ENCODE measurements at places on chromosomes 4 and X. TPM values are rescaled to one million over a fixed set of nuclear protein-coding genes. Genes with fewer than 3 reads are reported as not detected.

- DNase-seq = no peak
Measured at GRCh38 chrX:35285289-35285962, 342.8 kb downstream of the FAM47B start.

- no peak for DNase-seq
Measured at GRCh38 chrX:11081511-11081910, 29.6 kb upstream of the HCCS start.

DNA sequence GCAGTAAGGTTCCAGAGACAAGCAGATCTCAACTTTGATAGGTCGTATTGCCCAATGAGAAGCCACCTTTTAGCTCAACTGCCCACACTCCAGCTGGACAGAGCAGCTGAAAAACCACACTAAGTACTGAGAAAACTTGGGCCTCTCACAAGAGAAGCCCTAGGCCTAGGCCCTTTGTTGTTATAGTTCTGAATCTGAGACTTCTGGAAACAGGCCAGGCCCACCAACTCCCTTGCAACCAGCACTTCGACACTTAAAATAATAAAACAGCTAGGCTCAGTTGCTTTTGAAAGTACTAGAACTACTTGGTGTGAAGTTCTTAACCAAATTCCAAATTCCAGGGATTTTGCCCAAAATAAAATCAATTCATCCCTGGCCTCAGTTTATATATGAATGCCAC is 13.5 kb upstream of the RTL5 start:
- no peak for DNase-seq

- no peak for DNase-seq
Measured at GRCh38 chr4:137800861-137801260, 268.6 kb upstream of the PCDH18 start.

Gene S100G
- not detected for total RNA-seq

Gene GABRG1
- total RNA-seq = not detected

GRCh38 chr4:183485411-183486160 is 19.3 kb upstream of the ING2 start:
- no peak for DNase-seq

DNA sequence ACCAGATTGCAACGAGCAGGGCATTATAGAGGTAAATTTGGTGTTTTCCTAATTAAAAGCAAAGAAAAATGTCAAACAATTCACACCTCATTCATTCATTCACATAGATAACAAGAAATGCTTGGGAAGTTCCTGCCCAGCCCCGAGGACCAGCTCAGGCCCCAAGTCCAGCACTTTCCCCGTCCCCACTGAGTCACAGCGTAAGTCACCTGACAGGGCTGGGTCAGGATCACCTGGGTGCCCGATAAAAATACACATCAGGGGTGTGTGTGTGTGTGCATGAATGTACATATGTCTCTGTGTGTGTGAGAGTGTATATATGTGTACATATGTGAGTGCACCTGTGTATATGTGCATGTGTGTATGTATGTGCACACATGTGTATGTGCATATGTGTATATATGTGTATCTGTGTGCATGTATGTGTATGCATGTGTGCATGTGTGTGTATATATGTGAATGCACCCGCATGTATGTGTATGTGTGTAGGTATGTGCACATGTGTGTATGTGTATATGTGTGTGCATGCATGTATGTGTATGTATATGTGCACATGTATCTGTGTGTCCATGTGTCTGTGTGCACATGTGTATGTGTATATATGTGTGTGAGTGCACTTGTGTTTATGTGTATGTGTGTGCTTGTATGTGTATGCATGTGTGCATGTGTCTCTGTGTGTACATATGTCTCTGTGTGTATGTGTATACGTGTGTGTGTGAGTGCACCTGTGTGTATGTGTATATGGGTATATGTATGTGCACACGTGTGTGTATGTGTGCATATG is 18.6 kb upstream of the SH3TC1 start:
- DNase-seq = no peak

DNA sequence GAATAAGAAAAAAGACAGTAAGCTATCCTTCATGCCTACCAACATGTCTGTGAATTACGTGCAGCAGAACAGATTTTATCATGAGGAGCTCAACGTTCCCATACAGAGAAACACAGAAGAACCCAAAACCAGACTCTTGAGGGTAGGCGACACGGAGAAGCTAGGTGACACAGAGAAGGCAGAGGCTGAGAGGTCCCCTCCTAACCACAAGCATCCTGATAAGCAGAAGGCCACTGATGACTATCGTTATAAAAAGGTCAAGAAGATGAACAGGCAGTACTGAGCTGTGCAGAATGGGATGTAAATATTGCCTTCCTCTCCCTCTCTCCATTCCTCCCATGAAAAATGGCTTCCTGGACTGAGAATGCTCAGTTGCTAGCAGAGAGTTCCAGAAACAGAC is 350.2 kb upstream of the BOD1L1 start:
- no peak for DNase-seq

Gene PABPC1L2B
- total RNA-seq = not detected

Measured in activated CD8-positive, alpha-beta memory T cell treated with anti-CD3 and anti-CD28 coated beads, Interleukin-2, amount 10 ng/mL, durations not matched to agents 7 days and 5 days (primary cell).